ENCODE measurements at places on chromosomes 6 and 20. TPM values are rescaled to one million over a fixed set of nuclear protein-coding genes. Genes with fewer than 3 reads are reported as not detected.

- DNase-seq, result no peak
These were observed 461.6 kb downstream of the ADGRB3 start for GRCh38 chr6:69096681-69097080.

DNA sequence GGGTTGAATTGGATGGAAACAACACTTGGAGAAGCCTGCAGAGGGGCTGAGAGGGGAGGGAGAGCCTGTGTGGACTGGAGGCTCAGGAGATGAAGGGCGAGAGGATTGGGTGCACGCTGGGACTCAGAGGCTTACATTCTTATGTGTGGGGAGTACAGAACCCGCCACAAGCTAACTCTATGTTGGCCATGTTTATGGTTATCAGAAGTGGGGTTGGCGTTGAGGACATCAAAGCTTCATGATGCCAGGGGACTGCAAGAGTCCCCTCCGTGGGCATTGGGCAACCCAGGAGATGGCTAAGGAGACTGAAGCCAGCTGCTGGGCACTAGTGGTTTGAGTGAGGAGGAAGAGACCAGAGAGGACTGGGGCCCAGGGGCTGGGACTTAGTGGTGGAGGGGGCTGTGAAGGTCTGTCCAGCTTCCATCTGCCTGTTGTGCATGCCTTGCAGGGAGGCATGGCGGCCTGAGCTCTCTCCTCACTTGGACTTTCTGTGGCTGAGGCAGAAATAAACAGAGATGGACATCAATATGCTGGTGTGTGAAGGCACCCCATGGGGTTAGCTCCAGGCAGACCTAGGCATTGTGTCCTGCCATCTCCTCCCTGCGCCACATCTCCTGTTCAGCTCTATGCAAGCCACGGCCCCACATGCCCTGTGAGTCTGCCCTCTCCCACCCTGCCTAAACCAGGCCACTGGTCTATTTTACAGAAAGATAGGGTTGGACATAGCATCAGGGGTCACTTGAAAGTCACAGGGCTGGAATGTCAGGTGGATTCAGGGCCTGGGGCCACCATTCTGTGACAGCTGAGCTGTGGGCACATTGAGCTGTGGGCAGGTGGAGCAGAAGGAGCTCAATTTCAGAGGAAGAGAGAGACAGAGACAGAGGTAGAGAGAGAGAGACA is 61.6 kb downstream of the PHACTR3 start:
- DNase-seq, result no peak

The CCR6 gene
- total RNA-seq, result 8.8 TPM

- no peak for DNase-seq
These were observed 63.0 kb downstream of the ARID1B start for GRCh38 chr6:156840136-156840535.

- DNase-seq, result no peak
These were observed 116.7 kb downstream of the SIM1 start for GRCh38 chr6:100347901-100348550.

GRCh38 chr6:79648328-79648727 is 17.2 kb downstream of the SH3BGRL2 start:
- DNase-seq, result no peak
